Activated naive CD8-positive, alpha-beta T cell treated with anti-CD3 and anti-CD28 coated beads, Interleukin-2, amount 50 U/mL, for 24 hours (primary cell): ENCODE measurements at places on chromosomes 16 and 17.

- peaks cover 9% of the 10 kb centered on the region for H3K4me1 ChIP-seq
- H3K4me3 ChIP-seq: no peak overlapping the region
- no peaks in the 10 kb centered on the region for H3K27me3 ChIP-seq
- H3K36me3 ChIP-seq: peaks cover 11% of the 10 kb centered on the region
Measured at GRCh38 chr17:48352630-48353029, 77.4 kb downstream of the SKAP1 start.

DNA sequence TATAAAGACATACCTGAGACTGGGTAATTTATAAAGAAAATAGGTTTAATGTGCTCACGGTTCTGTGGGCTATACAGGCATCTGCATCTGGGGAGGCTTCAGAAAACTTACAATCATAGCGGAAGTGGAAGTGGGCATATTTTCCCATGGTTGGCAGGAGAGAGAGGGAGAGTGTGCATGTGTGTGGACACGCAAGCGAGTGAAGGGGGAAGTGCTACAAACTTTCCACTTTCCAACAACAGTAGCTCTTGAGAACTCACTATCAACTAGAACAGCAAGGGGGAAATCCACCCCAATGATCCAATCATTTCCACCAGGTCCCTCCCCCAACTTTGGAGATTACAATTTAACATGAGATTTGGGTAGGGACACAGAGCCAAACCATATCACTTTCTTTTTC lies 11.1 kb downstream of the TAOK1 start:
- H3K36me3 ChIP-seq: peaks cover 24% of the 10 kb centered on the region
- H3K4me3 ChIP-seq: no peak overlapping the region
- H3K4me1 ChIP-seq: peaks cover 11% of the 10 kb centered on the region

GRCh38 chr16:55475919-55476318 lies 3.1 kb upstream of the MMP2 start:
- no peak for DNase-seq
- no peak overlapping the region for H3K27ac ChIP-seq
- no peak overlapping the region for H3K4me3 ChIP-seq
- H3K36me3 ChIP-seq: no peaks in the 10 kb centered on the region
- peaks cover 2% of the 10 kb centered on the region for H3K4me1 ChIP-seq

DNA sequence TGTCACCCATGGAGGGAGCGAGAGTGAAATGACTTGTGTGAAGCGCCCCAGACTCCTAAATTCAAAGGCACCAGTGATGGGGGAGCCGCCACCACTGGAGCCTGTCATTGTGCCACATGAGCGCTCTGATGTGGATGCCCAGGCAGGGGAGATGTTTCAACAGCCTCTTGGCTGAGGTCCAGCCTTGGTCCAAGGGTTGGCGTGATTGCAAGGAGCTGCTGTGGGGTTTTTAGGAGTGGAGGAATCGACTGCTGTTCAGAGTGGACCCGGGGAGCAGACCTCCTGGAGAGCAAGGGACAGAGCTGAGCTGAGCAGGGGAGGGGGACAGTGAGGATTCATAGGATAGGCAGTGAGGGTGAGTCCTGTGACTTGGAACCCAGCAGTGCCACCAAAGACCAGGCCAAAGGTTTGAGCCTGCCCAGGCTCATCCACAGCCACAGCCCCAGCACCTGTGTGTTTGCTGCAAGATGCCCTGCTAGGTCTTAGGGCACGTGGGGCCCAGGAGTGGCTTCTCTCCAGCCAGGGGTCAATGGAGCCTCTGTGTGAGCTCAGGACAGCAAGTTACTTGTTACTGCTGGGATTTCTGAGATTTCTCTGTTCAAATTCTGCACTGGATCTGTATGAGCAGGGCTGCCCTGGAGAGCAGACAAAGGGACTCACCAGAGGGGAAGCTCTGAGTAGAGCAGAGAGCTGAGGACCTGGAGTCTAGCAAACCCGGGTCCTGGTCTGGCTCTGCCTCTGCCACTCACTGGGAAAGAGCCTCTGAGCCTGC lies 20.3 kb downstream of the RHBDL3 start:
- no peak for DNase-seq
- H3K4me1 ChIP-seq: no peaks in the 10 kb centered on the region
- H3K27ac ChIP-seq: no peak overlapping the region
